ENCODE measurements at places on chromosomes 1 and 21.

DNA sequence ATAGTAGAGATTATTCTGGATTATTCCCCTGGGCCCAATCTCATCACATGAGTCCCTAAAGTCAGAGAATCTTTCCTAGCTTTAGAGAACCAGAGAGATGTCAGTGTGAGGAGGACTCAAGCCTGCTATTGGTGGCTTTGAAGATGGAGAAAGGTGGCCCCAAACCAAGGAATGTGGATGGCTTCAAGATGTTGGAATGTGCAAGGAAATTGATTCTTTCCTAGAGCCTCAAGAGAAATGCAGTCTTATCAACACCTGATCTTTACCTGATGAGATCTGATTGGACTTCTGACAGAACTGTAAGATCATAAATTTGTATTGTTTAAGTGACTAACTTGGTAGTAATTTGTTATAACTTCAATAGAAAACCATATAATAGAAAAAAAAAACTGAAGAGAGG is 51.0 kb downstream of the NME7 start:
- DNase-seq: no peak

- DNase-seq: no peak
These were observed 10.7 kb downstream of the ABCG1 start for GRCh38 chr21:42229676-42230075.

DNA sequence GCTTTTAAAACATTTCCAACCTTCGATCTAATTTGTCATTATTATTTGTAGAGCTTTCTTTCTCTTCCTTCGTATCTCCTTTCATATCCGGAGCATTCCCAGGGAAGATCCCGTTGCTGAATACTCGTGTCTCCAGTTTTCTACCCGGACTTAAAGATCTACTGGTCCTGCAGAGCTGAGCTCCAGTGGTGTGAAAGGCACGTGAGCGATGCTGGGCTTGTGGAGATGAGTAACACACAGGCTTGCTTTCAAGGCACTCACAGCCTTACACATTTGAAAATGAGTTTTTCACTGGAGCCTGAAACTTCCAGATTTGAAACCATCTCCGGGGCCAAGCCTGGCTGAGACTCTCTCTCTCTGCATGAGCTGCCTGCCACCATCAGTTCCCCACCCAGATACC is 428.3 kb downstream of the KIF26B start:
- no peak for DNase-seq

DNA sequence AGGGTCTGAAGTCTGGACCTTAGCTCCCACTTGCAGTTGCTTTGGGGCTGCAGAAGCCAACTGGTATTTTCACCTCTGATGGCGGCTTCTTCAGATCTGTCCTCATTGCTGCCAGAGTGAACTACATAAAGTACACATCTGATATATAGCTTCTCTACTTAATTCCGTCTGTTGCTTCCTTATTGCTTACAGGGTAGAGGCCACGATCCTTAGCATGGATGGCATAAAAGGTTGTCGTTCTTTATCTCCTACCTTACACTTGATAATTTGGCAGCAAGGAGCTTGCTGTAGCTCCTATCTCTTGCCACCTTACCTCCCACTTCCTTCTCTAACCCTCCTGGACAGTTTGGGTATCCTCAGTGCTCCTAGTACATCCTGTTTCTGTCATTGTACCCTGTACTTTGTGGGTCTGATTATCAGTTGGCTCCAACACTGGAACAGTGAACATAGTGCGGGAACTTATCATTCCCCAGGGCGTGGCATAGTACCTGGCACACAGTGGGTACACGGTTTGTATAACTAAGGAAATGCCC is 30.9 kb upstream of the NBL1 start:
- DNase-seq: no peak

DNA sequence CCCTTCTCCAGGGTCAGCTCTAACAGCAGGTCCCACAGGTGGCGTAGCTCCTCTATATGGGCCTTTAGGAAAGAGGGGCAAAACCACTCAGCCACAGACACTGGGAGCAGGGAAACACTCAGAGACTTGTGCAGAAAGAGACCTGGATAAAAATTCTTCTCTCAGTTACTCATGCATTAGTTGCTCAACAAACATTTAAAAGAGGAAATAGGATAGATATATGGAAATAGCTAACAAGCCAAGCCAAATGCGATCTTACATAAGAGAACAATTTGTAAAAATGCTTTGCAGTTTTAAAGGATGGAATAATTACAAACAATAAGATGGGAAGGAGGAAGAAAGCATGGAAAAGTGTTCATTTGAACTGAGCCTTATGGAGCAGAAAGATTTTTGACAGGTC is 4.9 kb downstream of the SPTA1 start:
- no peak for DNase-seq

GRCh38 chr21:45441431-45442255 is 36.7 kb downstream of the COL18A1 start:
- DNase-seq: no peak

DNA sequence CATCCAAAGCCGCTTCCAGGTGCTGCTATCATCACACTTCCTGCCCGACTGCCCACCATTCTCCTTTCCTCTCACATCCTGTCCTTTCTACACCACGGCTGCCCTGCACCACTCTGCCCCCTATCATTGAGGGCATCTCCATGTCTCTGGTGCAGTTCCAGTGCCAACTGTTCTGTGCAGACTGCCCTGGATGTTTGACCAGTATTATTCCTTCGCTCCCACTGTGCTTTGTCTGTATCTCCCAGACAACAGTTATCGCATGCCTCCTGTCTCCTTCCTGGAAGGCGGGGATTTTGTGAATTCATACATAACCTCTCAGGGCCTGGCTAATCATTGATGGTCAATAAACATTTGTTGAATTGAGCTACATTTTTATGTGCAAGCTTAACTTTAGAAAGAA is 63.6 kb upstream of the GNG12 start:
- no peak for DNase-seq

- DNase-seq: no peak
These were observed 4.5 kb downstream of the POLR3C start for GRCh38 chr1:145828367-145829026.

GRCh38 chr1:18734461-18735223 is 104.0 kb downstream of the PAX7 start:
- no peak for DNase-seq

DNA sequence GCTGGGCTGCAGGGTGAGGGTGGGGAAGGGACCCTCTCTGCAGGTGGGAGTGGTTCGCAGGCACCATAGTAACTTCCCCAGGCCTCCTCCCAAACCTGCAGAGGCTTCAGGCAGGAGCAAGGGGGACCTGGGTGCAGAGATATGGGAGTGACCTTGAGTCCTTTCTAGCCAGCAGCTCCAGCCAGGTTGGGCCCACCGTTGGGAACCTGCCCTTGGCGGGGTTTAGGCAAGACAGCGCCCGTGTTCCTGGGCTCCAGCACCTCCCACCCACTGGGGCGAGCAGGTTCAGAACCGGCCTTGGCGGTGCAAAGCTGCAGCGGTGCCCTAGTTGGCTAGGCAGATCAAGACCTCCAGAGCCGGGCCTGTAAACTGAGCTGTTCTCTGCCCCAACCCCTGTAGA is 2.2 kb upstream of the PRDM16 start:
- no peak for DNase-seq

- no peak for DNase-seq
These were observed 450 bp downstream of the SDE2 start for GRCh38 chr1:225998560-225999226.

- no peak for DNase-seq
These were observed 66.8 kb downstream of the SAMSN1 start for GRCh38 chr21:14479241-14479786.

- no peak for DNase-seq
These were observed 32.6 kb downstream of the UTP25 start for GRCh38 chr1:209860293-209860881.

GRCh38 chr1:35935442-35936388 is 4.8 kb downstream of the AGO3 start:
- no peak for DNase-seq

- peak; percentile 48 for DNase-seq
These were observed 21.2 kb upstream of the CENPF start for GRCh38 chr1:214581785-214582184.

DNA sequence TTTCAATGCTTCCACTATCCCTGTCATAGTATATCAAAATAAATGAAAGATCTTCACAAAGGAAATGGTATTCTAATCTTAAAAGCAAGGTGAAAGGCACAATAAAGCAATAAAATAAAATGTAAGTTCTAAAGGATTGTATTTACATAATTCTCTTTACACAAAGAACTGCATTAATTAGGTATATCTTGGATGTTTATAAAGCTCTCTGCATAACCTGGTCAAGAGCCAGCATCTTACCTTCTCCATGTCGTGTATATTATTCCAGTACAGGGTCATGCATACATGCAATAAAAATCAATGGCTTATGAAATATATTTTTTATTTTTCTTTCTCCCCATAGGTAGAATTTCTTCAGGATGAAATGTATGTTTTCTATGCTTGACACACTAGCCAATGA is 63.8 kb downstream of the GON4L start:
- no peak for DNase-seq

GRCh38 chr21:32173121-32173724 is 105.6 kb downstream of the MIS18A start:
- no peak for DNase-seq

- no peak for DNase-seq
These were observed 135.7 kb upstream of the KRTAP19-8 start for GRCh38 chr21:31173881-31174555.

DNA sequence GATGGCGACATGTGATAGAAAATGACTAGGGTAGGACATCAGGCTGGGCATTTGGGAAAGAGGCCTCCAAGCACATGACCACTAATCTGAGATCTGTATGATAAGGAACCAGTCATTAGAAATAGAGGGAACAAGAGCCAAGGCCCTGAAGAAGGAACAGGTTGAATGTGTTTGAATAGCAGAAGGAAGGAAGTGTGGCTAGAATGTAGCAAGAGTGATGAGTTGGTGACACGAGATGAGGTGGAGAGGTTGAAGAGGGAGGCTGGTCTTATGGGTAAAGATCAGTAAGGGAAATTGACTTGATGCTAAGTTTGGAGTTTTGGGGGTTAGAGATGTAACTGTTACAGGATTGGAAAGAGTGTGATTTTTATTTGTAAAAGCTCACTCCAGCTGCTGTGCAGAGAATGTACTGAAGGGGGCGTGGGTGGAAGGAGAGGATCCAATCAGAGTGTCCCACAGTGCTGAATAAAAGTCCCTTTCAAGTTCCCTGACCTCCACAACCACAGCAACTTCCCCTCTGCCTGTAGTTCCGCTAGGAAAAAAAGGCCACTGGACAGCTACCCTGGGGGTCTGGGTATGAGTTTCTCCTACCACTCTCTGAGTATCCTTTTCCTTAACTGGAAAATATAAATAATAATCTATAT is 295.0 kb downstream of the OMA1 start:
- DNase-seq: no peak

DNA sequence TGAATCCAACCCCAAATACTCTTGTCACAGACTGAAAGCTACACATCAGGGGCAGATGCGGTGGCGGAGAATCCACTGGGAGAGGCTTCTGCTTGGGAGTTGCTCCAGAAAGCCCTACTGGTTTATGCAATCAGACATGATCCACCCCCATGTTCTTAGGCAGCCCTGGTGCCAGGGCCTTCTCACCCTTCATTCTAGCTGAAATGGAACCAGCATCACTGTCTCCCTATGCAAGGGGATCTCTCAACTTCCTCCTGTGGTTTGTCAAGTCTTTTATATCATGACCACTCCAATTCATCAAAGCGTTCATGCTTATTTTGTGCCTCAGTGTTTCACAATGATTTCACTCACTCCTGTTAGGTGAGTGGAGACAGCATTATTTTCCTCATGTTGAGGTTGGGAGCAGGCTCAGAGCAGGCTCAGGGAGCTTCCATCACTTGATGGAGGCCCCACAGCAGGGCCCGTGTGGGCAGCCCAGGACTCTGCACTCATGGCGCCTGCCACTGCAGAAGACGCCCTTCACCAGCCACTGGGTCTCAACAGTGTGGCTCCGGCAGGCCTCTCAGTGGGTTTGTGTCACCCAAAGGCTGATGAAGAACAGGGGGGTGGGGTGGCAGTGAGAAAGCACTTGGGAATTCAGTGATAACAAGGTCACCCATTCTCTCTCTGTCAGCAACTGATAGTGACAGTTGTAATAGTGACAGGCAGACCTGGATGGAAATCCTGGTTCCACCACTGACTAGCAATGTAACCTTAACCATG is 67.1 kb downstream of the CD58 start:
- no peak for DNase-seq

DNA sequence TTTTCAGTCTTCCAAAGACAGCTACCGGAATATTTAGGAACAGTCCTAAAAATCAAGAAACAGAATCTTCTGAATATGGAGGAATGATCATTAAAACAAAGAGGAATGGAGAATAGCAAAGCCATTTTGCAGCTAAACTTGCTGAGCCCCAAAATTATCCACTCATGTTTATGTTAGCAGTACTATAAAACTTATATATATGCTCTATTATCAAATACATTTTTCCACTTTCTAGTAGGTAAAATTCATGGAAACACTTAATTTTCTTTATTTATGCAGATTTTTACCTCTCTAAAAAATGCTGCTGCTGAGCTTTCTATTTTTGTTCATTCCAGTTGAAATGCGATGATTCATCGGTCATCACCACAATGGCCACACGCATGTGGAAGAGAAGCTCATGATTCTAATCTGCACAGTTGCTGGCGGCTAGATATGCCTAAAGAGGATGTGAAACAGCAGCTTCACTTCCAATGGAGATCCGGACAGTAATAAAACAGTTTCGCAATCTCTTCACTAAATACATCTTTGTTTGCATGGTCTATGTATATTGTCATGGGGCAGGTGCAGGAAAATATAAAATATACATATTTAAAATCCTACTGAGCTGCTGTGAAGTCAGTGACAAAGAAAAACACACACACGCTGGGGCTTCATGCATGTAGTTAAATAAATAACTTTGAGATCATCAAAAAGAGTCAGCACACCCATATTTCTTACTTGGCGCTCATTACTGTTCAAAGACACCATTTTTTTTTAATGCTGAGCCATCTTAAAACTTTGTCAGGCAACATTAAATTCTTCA is 292.2 kb downstream of the SMYD3 start:
- peak; percentile 91 for DNase-seq

GRCh38 chr21:37047079-37047478 is 25.8 kb downstream of the PIGP start:
- DNase-seq: no peak

- no peak for DNase-seq
These were observed 102.7 kb downstream of the RASAL2 start for GRCh38 chr1:178196631-178197030.

DNA sequence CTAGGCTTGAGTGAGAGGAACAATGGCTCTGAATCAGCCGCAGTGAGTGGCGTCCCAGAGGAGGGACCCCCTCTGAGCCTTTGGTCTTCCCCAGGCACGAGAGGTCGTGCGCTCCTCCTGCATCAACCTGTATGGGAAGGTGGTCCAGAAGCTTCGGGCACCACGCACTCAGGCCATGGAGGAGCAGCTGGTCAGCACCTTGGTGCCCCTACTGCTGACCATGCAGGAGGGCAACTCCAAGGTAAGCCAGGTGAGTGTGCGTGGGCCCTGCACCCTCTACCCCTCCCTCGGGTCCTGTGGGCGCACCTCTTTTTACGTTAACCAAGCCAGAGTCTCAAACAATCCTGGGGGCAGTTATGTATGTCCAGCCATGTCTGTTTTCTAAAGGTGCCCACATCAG is 13.7 kb upstream of the TTC4 start:
- no peak for DNase-seq

- DNase-seq: no peak
These were observed 104.9 kb downstream of the TENT5C start for GRCh38 chr1:117710710-117711109.

GRCh38 chr1:39958403-39959200 is 3.7 kb downstream of the MFSD2A start:
- DNase-seq: no peak

- no peak for DNase-seq
These were observed 136.5 kb upstream of the ETS2 start for GRCh38 chr21:38669186-38669585.

- DNase-seq: no peak
These were observed 599.8 kb downstream of the AJAP1 start for GRCh38 chr1:5254131-5254725.

- DNase-seq: peak; percentile 18
These were observed 23.2 kb downstream of the KANK4 start for GRCh38 chr1:62295921-62296491.
